ENCODE measurements at places on chromosomes 7 and 10.

DNA sequence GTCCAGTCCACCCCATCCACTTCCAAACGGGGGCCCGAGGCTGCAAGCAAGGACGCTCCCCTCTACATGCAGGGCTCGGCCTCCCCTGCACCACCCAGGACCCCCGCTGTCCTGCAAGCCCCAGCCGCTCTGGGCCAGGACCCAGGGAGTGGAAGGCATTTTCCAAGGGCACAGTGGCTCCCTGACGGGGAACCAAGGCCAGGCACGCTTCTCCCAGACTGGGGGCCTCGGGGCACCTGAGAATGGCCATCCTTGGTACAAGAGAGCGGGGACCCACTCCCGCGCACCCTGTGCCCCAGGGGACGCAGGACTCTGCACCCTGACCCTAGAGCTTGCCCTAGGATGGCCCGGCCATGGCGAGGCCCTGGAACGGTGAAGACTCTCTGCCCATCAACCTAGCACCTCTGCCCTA is 545 bp upstream of the AKR1E2 start:
- no peak for DNase-seq

- DNase-seq, result peak; percentile 49
Observed at GRCh38 chr7:149145031-149145845, 2.0 kb upstream of the ZNF398 start.

DNA sequence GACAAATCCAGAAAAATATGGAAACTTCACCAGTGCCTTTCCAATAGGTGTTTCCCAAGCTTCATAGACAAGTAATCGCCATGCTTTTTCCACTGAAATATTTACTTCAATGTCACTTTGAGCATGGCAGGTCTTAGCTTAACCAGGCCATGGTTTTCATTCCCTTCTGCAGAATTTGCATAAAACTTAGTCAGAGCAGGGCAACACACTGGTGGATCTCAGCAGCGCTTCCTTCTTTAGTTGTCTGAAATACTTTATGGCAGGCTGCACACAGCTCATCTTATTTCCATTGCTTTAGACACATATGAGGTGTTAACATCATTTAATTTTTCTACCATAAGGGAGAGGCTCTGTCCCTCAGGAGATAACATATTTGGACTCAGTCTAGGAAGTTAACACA is 102.9 kb upstream of the AHR start:
- DNase-seq, result peak; percentile 33

DNA sequence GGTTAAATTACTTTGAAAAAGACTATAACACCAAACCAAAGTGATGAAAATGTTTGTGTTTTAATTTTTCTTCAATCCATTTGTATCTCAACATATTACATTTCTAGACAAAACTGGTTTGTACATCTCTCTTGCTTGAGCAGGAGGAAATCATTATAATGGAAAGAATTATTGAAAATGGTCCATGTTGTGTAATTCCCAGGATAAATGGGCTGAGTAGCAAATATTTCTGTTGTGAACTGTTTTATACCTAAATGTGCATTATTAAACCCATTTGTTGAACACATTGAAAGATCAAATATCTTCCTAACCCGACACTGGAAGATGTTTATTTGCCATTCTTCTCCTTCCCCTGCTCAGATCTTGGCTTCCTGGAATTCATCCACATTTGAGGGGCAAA is 14.1 kb upstream of the CDK6 start:
- no peak for DNase-seq

- DNase-seq, result peak; percentile 82
Observed at GRCh38 chr7:119175911-119176627, 951.6 kb downstream of the ANKRD7 start.

GRCh38 chr10:119441921-119442757 is 100.4 kb downstream of the RGS10 start:
- DNase-seq, result no peak

GRCh38 chr7:100466653-100467605 is 2.9 kb upstream of the SPACDR start:
- DNase-seq, result no peak

GRCh38 chr7:94332571-94332970 is 62.1 kb upstream of the COL1A2 start:
- no peak for DNase-seq

DNA sequence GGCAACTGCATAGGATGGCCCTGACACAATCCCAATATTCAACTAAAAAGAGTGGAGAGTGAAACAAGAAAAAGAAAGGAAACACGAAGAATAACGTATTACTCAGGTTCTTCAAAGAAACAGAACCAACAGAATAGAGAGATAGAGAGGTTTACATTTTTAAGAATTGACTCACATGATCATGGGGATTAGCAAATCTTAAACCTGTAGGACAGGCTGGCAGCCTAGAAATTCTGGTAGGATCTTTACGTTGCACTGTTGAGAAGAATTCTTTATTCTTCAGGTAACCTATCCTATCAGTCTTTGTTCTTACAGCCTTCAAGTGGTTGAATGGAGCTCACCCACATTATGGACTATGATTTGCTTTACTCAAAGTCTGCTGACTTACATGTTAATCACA is 103.9 kb downstream of the AASS start:
- no peak for DNase-seq

DNA sequence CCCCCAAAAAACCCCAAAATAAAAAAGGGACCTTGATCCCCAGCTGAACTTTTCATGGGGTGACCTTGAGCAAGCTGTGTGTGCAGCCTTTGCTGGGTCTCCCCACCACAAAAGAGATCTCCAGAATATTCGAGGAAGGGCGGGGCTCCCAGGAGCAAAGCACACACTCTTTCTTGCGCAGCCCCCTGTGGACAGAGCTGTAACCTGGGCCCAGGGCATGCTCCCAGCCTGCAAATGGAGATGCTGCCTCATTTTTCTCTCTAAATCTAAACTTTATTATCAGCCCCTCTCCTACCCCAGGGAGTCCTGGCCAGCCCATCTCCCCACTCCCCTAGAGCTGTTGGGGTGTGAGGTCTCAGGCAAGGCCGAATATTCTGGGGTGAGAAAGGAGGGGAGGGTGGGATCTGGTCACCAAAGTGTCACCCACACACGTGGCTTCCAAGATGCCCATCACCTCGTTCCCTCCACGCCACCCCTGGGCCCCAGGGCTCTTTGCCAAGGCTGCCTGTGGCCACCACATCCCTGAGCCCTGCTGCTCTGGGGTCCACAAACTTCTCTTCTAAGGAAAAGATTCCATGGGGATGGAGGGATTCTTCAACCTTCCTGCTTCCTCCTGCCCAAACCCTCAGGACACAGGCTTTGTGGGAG is 1.7 kb upstream of the CALML3 start:
- DNase-seq, result no peak

DNA sequence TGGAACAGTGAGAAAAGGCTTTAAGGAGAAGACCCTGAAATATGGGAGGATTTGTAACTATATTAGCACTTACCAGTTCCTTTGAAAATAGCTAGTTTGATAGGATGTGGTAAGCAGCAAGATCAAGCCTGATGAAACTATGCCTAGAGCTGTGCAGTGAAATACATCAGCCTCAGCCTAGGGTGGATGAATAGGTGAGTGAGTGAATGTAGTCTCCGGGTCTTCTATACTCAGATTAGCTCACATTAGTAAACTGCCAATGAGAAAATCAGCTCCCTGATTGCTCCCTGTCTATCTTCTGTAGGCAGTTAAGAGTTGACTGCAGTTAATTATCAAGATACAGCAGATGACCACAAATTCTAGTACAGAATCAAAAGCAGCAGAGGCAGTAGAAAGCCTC is 89.6 kb downstream of the ELAPOR2 start:
- no peak for DNase-seq

- no peak for DNase-seq
Observed at GRCh38 chr7:126557271-126557670, 695.5 kb downstream of the GRM8 start.

DNA sequence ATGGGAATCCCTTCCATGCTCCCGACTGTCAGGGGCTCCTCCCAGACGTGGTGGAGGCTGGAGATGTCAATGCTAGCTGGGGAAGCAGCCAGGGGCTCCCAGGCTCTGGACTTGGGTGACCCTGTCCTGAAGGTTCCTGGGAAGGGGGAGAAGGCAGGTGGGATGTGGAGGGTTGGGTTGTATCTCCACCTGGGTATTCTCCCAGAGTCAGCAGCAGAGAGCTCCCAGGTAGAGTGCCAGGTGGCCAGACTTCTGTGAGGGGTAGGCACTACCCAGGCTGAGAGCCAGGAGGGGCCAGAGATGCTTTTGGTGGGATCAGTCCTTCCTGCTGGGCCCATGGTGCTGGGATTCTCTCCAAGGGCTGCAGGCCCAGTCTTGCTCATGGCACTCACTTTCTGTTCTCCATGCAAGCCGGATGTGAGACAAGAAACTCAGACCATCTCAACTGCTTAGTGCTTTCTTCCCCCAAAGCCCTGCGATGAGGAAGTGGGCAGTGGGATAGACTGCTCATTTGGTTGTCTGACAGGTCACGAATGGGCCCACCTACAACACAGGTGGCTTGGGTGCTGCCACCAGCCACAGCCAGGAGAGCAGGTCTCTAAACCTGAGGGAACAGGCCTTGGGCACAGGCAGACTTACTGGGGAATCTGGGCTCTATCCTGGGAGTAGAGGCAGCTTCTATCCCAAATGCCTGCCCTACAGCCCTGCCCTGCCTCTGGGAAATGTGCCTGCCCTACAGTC is 52.5 kb upstream of the CAMK2B start:
- DNase-seq, result peak; percentile 27

GRCh38 chr7:70035519-70035918 is 437.2 kb downstream of the AUTS2 start:
- DNase-seq, result no peak

DNA sequence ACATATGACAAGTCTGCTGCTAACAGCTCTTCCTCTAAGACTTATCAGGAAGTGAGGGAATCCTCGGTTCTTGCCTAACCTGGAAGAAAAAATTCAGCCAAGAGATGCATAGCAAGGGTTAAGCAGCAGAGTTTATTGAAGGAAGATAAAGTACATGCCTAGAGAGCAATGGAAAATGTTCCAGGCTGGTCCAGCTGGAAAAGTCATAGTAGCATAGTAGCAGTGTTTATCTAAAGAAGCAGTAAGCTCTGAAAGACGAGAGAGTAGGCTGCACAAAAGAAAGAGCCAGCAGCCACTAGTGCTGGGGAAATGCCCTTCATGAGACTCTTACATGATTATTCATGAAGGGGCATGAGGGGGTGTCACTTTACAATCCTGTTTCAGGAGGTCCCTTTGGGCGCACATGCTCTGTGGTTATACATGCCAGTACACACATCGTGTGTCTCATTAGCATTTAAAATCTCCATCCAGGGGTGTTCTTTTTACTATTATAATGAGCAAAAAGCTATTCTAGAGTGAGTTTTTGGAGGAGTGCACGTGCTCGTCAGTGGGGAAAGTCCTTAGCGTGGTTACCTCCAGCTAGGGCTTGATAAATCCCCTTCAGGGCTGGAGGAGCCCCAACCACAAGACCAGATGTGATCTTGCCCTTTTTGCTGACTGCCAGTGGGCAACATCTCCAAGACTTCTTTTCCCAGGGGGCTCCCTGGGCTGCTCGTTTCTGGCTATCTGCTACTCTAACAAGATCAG is 716.1 kb downstream of the PARD3 start:
- DNase-seq, result no peak

- DNase-seq, result no peak
Observed at GRCh38 chr7:49174396-49174795, 250.0 kb downstream of the CDC14C start.

DNA sequence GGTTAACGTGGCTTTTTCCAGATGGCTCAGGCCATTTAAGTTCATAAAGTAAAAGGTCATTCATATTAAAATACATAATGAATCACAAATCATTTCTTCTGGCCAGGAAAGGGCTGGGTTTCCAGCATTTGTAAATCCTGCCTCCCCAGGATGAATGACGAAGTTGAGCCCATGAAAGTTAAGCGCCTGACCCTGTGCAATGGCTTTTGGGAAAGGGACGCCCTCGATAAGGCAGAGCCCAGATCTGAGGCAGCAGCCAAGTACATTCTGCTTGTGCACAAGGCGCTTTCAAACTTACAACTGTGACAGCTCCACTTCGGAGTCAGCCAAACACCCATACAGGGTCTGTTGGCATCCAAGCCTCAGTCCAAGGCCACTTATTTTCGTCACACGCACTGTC is 2.8 kb downstream of the GIMAP6 start:
- DNase-seq, result no peak

DNA sequence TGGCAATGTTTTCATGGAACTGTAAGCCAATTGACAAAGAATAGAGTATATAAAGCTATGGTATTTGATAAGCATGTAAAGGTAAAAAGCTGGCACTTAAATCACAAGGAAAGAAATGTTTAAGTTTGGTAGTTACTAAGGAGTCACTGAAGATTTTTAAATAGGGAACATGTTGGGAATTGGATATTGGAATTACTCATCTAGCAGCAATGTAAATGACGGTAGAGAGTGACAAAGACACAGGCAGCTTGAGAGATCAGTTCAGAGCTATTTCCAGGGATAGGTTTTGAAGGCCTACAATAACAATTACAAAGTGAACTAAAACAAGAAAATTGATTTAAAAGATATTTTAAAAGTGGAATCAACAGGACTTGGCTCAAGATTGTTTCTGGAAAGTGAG is 36.8 kb downstream of the SP8 start:
- DNase-seq, result no peak

- no peak for DNase-seq
Observed at GRCh38 chr7:35754741-35755140, 46.1 kb upstream of the SEPTIN7 start.

GRCh38 chr10:101066146-101066895 is 4.5 kb downstream of the KAZALD1 start:
- DNase-seq, result peak; percentile 69

- DNase-seq, result peak; percentile 23
Observed at GRCh38 chr7:77802557-77803405, 4.2 kb downstream of the PHTF2 start.

- peak; percentile 36 for DNase-seq
Observed at GRCh38 chr10:131725581-131726069, 175.2 kb upstream of the PPP2R2D start.

DNA sequence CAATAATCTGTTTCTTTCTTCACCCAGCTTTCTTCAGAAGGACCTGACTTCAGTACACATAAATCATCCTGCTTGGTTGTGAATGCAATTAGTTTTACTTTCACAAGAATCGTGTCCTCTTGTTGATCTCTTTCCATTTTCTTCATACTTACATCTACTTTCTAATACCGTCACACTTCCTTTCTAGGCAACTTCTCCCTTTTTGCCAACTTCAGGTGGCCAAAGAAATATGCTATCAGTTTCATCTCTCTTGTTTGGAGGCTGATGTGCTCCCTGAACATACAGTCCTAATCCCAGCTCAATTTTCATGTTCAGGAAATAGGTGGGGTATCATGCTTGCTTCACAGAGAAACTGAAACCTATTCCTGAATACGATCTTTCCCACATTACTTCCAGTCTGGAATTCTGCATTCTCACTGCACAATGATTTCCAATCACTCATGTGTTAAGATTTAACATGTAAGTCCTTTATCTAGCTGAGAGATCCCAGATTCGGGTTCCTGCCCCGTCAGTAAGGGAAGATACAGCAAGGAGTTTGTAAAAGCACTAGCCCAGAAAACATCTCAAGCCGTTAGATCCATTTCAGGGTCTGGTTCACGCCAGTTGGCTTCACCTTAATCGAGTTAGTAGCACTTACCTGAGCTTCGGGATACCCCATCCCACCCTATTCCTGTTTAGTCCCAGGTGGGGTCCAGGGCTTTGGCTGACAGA is 994 bp downstream of the SLC25A28 start:
- peak; percentile 89 for DNase-seq
